ENCODE measurements at places on chromosomes 16 and 17. TPM values are rescaled to one million over a fixed set of nuclear protein-coding genes. Genes with fewer than 3 reads are reported as not detected.

Gene CNGB1
- 0.91 TPM for total RNA-seq

Gene NEUROD2
- 6.3 TPM for total RNA-seq

Gene SOX15
- total RNA-seq: 1.7 TPM

Gene PABPN1L
- total RNA-seq: 3.9 TPM

Gene CDRT15
- total RNA-seq: not detected

Gene KCNJ18
- not detected for total RNA-seq

Gene RNF135
- 0.59 TPM for total RNA-seq

Gene CMTM1
- total RNA-seq: 5.0 TPM

Gene KRT36
- not detected for total RNA-seq

Gene AGRP
- total RNA-seq: not detected

Gene USP43
- total RNA-seq: 0.22 TPM

Gene SLC12A3
- not detected for total RNA-seq

Gene PKD1
- total RNA-seq: 628 TPM

Gene HSF4
- 7.2 TPM for total RNA-seq

All from glutamatergic neuron (in vitro differentiated cells).